ENCODE measurements at places on chromosomes 7 and 10. TPM values are rescaled to one million over a fixed set of nuclear protein-coding genes. Genes with fewer than 3 reads are reported as not detected.

DNA sequence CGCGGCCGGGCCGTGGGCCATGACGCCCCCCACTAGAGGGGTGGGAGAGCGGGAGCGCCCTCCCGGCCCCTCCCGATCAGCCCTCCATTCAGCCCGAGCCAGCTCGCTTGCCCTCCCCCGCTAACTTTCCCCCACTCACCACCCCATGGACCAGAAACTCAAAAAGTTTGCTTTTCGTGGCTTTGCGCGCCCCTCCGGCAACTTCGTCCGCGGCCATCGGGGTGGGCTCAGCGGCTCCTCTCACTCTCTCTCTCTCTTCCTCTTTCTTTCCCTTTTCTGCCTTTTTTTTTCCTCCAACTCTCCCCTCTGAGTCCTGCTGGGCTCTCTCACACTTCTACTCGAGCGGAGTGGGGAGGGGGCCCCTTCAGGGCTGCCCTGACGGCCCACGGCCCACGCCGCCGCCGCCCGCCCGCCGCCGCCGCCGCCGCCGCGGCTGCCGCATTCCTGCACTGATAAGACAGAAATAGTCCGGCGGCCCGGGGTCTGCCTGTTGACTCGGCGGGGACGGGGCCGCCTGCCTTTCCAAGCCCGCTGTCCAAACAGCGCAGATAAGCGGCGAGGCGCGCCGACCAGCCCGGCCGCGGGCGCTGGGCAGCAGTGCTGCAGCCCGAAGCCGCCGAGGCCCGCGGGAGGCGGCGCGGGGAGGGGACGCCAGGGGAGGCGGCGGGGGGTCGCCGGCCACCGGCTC lies at the start of gene SMARCD3:
SMARCD3 (minus strand) TSS at position 349 of the 688 bp plus-strand sequence; CDS start at position 217, 132 bp downstream.
- H3K27me3 ChIP-seq = peaks cover 90% of the 10 kb centered on the region
- H3K4me1 ChIP-seq = peaks cover 64% of the 10 kb centered on the region
- peak within 1 kb of the TSS; percentile 69 for H3K4me3 ChIP-seq
- H3K36me3 ChIP-seq = no peaks in the 10 kb centered on the region
- peak; percentile 40 for DNase-seq

DNA sequence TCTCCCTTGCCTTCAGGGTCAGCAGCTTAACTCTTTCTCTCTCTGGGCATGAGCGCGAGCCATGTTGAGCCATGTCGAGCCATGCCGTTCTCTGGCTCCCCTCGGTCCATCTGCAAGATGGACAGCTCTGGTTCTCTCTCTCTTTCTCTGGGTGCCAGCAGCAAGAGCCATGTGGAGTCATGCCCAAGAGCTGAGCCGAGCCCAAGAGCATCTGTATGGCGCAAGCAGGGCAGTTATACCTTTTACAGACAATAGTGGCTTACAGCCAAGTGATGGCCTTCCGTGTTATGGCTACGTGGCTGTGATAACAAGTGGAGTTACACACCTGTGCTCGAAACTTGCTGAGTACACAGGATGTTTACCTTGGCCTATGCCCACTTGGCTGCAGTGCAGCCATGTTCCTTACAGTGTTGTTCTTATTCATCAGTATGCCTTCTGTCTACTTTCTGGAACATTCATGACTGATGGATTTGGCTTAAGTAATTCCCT lies 327.7 kb downstream of the GLRX3 start:
- no peaks in the 10 kb centered on the region for H3K36me3 ChIP-seq
- no peaks in the 10 kb centered on the region for H3K27me3 ChIP-seq
- no peak overlapping the region for H3K27ac ChIP-seq
- no peak for DNase-seq
- no peak overlapping the region for H3K4me3 ChIP-seq
- no peaks in the 10 kb centered on the region for H3K4me1 ChIP-seq

- no peak for DNase-seq
- H3K4me3 ChIP-seq = no peak overlapping the region
- H3K27me3 ChIP-seq = no peaks in the 10 kb centered on the region
- no peaks in the 10 kb centered on the region for H3K36me3 ChIP-seq
- H3K27ac ChIP-seq = no peak overlapping the region
Measured at GRCh38 chr7:111872450-111873325, 310.4 kb upstream of the IMMP2L start.

Gene FAM25C
- total RNA-seq = not detected

Gene BAIAP2L1
- 1.6 TPM for total RNA-seq

DNA sequence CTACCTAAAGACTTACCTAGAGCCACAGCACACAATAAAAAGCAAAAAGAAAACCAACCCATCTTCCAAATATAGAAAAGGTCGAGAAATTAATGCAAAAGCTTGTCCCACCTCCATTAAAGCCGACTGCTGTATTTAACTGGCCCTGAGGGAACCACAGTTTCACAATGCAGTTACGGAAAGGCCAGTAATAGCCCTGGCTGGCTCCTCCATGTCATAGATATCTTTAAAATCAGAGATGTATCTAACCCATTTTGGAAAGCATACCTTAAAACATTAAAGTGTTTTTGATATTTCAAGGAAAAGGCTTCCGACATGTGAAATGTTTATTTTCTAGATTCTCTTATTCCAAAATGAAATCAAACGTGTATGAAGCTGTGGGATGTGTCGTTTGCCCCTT lies 23.0 kb downstream of the HDAC9 start:
- H3K4me3 ChIP-seq = no peak overlapping the region
- no peak for DNase-seq
- no peaks in the 10 kb centered on the region for H3K4me1 ChIP-seq
- no peaks in the 10 kb centered on the region for H3K27me3 ChIP-seq

Gene TEX47
- total RNA-seq = not detected

GRCh38 chr7:28354601-28355402 lies 57.5 kb upstream of the CREB5 start:
- no peaks in the 10 kb centered on the region for H3K36me3 ChIP-seq
- H3K27me3 ChIP-seq = no peaks in the 10 kb centered on the region
- no peak for DNase-seq
- no peak overlapping the region for H3K27ac ChIP-seq

DNA sequence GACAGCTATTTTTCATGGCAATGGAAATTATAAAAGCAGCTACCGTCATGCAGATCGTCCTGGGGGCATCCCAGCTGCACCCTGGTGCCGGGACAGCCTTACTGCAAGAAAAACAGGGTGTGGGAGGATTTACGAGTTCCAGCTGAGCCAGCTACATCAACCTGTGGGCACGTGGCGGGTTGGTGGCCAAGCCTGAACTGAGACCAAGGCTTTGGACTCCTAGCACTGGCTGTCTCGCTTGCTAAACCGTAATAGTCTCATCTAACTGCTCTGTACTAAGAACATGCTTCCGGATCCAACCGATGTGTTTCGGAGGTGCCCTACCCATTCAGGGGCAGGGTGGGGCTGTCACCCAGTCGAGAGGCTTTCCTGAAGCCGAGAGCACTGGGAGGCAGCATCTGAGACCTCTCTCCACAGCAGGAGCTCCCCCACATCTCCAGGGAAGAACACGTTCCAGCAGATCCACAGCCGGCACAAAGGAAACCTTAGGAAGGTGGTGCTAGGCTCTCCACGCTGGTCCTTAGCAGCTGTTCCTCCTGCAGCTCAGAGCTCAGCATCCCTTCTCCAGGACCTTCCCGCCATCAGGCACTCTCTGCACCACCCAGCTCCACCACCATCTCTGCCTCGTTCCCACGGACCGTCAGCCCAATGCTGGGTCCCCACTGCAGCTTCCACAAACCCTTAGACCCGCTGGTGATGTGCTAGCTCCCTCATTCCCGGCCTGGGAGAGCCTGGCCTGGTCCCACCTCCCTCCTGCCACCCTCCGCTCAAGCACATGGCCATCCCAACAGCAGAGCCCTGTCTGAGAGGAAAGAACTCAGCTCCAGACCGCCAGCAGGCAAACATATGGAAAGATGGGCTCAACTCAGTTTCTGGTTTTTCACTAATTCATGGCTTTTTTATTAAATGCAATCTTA lies 158.5 kb downstream of the PTPRN2 start:
- H3K4me1 ChIP-seq = no peaks in the 10 kb centered on the region
- H3K4me3 ChIP-seq = no peak overlapping the region
- H3K27me3 ChIP-seq = peaks cover 30% of the 10 kb centered on the region
- no peak for DNase-seq
- no peak overlapping the region for H3K27ac ChIP-seq

DNA sequence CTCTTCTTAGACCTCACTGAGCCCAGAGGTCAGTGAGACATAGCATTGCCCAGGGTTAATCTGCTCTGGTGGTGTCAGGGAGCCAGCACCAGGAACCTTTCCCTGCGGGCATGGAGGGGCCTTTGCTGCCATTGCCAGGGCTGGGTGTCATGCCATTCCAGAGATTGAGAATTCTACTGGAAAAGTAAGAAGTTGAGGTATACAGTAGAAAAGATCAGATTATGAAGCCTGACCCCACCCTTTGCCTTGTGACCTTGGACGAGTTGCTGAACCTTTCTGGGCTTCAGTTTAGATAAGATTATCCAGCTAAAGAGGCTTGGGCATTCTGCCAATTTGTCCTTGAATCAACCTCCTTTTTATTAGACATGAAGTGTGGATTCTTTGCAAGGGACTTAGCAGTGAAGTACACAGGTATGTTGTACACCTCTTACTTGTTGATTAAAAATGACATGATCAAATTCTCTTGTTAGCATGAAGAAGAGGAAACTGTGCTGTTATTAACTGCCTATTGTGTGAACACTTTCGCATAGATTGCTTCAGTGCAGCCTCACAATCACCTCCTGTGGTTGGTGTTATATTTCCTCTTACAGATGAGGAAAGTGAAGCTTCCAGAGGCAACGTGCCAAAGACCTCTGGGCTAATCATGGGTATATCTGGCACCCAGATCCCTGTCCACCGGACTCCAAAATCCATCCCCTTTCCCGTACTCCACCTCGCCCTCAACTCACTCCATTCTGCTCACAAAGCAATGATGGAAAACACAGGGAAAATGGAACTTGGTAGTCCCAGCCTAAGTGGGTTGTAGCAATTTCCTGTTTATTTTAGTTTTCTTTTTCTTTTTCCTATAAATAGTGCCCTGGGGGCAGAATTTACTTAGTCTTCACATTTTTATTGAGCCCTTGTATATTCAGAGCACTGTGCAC lies 151.3 kb downstream of the CAMK1D start:
- no peak overlapping the region for H3K4me3 ChIP-seq
- H3K36me3 ChIP-seq = no peaks in the 10 kb centered on the region
- no peak for DNase-seq

DNA sequence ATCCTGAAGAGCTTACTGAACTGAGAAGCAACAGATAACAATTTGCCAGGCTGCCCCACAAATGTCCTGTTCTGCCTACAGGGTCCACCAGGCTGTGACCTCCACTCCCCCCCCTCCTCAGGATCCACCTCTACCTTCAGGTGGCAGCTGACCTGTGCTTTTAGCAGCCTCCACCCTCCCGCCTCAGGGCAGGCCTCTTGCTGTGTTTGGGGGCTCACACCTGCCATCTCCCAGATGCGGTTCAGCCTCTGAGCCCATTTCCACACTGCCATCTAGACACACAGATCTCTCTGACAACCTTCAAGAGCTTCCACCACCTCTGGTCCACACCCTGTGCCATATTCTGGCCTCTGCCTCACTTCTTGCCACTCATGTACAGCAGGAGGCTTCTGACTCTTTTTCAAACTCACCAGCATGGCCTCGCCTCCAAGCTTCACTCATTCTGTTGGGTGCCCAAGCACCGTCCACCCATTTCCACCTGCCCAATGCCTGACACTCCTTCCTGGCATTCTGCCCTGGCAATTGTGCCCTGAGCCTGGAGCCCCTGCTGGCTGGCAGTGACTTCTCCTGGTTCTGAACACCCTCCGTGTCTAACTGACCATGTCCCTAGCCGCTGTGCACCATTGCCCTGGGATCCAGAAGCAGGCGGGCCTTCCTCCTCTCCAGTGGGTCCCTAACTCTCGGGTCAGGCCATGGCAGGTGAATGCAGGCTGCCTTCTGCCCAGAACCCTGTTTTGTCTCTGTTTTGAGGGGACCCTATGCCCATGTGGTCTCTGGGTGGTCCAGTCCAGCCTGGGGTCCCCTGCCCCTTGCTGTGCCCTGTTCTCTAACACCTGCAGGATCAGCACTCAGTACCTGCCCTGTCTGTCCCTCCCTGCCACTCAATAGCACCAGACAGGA lies 18.5 kb downstream of the TMEM72 start:
- no peak overlapping the region for H3K27ac ChIP-seq
- no peaks in the 10 kb centered on the region for H3K27me3 ChIP-seq
- no peak for DNase-seq
- H3K4me3 ChIP-seq = no peak overlapping the region
- H3K36me3 ChIP-seq = no peaks in the 10 kb centered on the region

GRCh38 chr7:41870461-41871138 lies 167.7 kb upstream of the INHBA start:
- H3K27me3 ChIP-seq = no peaks in the 10 kb centered on the region
- H3K36me3 ChIP-seq = no peaks in the 10 kb centered on the region
- no peaks in the 10 kb centered on the region for H3K4me1 ChIP-seq
- H3K4me3 ChIP-seq = no peak overlapping the region
- no peak for DNase-seq
- H3K27ac ChIP-seq = no peak overlapping the region

Gene ITIH5
- not detected for total RNA-seq

Gene DNAJC12
- 0.28 TPM for total RNA-seq

Gene OR9A2
- total RNA-seq = not detected

DNA sequence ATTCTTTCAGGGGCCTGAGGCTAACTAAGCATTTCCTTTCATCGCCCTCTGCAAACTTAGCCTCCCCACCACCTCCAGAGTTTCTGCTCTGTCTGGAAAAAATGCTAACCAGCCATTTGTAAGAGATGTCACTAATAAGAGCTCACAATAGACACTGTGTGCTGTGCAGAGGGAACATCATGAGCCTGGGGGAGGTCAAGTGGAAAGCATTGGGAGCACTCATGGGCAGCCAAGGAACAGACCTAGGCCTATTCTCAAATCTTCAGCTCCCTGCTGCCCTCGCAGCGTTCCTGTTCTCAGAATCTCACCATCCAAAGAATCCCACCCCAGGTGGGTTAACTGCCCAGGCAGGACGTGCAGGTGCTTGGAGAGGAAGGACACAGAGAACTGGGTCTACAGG lies 27.1 kb upstream of the GPAM start:
- H3K4me3 ChIP-seq = no peak overlapping the region
- H3K27me3 ChIP-seq = no peaks in the 10 kb centered on the region
- no peaks in the 10 kb centered on the region for H3K4me1 ChIP-seq
- no peak for DNase-seq
- H3K27ac ChIP-seq = no peak overlapping the region

DNA sequence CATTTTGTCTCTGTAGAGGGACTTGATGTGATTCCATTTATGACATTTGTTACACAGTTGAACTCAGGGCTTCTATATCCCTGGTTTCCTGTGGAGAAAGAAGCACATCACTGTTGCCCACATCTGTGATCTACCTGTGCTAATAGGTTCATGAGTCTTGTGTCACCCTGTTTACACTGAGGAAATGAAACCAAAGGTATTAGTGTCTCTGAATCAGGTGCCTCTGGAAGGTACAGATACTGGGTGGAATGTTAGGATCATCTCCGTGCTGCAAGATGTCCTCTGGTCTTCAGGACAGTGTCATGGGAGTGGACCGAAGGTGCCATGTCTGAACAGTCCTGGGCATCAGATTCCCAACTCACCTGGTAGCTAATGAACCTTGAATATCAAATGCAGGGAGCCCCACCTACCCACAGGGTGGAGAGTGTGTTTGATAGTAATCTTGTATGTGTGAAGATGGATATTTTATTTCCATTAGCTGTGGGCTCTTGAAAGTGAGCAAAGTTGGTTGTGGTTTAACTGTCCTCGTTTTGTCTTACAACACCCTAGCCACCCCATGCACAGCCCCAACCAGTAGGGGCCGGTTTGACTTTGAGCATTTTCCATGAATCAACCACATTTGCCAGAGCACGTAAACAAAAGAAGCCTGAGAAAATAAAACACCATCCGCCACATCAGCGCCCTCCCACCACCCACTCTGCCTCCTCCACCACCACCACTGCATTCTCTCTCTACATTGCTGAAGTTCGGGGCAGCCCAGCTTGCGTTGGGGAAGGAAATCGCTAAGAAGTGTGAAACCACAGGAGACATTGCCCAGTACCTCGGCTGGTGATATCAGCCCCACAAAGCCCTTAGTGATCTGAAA lies 40.7 kb downstream of the TARP start:
- H3K4me3 ChIP-seq = peak overlapping the region; percentile 57
- H3K27ac ChIP-seq = peak overlapping the region; percentile 84
- H3K36me3 ChIP-seq = peaks cover 5% of the 10 kb centered on the region
- no peaks in the 10 kb centered on the region for H3K27me3 ChIP-seq

Data from T-cell (primary cell).